ENCODE measurements at places on chromosomes 5 and 9. TPM values are rescaled to one million over a fixed set of nuclear protein-coding genes. Genes with fewer than 3 reads are reported as not detected.

Gene LRRC19
- not detected for total RNA-seq

Gene GLRA1
- not detected for total RNA-seq

Gene OLFM1
- total RNA-seq: 0.76 TPM

Gene GZMA
- total RNA-seq: not detected

Gene PCDHGA2
- 2.8 TPM for total RNA-seq

Gene CYLC2
- total RNA-seq: not detected

Gene SOHLH1
- total RNA-seq: not detected

Gene PCDHGA10
- total RNA-seq: 8.3 TPM

Gene PTGES
- 21.0 TPM for total RNA-seq

Gene CDHR2
- total RNA-seq: not detected

Gene LCN1
- 0.20 TPM for total RNA-seq

Gene OR1N1
- total RNA-seq: not detected

Gene PCDHGC5
- 7.3 TPM for total RNA-seq

Gene SLC6A3
- not detected for total RNA-seq

Gene SUSD1
- total RNA-seq: 31.6 TPM

Gene RGS7BP
- total RNA-seq: 6.2 TPM

Gene SEMA5A
- 86.2 TPM for total RNA-seq

Gene PIP5K1B
- 0.13 TPM for total RNA-seq

Gene CEP120
- total RNA-seq: 21.3 TPM

Gene ORM2
- total RNA-seq: not detected

Data from smooth muscle cell of the pulmonary artery (primary cell).